ENCODE measurements at places on chromosomes 7 and 10. TPM values are rescaled to one million over a fixed set of nuclear protein-coding genes. Genes with fewer than 3 reads are reported as not detected.

GRCh38 chr10:64458306-64458705 lies 937.1 kb downstream of the REEP3 start:
- H3K27me3 ChIP-seq, result no peaks in the 10 kb centered on the region
- no peak overlapping the region for H3K4me3 ChIP-seq
- H3K36me3 ChIP-seq, result no peaks in the 10 kb centered on the region
- H3K27ac ChIP-seq, result no peak overlapping the region
- no peaks in the 10 kb centered on the region for H3K4me1 ChIP-seq
- DNase-seq, result no peak

DNA sequence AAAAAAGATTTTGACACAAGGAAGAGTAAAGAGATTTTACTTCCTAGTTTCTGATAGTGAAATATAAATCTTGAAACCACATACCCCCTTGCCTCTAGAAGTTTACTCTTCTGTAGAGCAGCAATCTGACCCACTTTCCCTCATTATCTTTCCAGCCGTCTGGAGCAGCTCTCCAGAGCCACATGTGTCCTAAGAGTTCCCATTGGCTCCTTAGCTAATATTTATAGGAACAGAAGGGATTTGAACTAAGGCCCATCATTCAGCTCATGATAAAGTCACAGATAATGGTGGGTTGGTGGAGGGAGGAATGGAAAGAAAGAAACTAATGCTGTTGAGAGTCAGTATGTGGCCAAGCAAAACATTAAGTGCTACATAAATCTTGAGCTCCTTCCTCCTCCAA lies 121.8 kb downstream of the INHBA start:
- H3K36me3 ChIP-seq, result no peaks in the 10 kb centered on the region
- no peak overlapping the region for H3K27ac ChIP-seq
- no peak for DNase-seq
- H3K4me3 ChIP-seq, result no peak overlapping the region
- H3K27me3 ChIP-seq, result no peaks in the 10 kb centered on the region

DNA sequence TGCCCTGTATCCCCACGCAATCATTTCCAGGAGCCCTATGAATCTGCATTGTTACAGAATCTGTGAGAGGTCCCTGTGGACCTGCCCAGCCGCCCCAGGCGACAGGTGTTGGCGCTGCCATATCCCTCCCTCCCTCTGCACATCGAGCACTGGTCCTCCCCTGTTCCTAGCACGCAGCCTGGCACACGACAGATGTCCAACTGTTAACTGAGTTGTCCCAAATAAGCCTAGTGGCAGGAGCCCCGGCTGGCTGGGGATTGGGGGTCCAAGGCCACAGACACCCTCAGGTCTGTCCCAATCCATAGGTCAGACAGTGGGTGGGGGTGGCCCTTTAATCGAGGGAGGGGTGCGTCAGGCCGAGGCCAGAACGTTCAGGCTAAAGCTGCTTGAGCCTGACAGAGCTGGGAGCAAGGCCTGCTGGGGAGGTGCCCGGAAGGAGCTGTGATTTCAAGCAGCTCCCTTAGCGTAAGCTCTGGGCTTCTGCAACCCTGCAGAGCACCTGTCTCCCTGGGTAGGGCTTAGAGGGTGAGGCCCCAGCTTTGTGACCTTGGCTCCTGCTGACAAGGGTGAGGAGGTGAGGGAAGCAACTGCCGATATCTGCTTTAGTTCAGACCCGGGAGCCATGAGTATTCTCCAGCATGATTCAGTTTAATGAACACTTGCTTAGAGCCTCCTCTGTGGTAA lies 40.1 kb downstream of the ADRA2A start:
- H3K4me1 ChIP-seq, result peaks cover 12% of the 10 kb centered on the region
- no peak overlapping the region for H3K4me3 ChIP-seq
- DNase-seq, result no peak
- no peaks in the 10 kb centered on the region for H3K36me3 ChIP-seq
- H3K27ac ChIP-seq, result no peak overlapping the region

- H3K4me3 ChIP-seq, result peak overlapping the region; percentile 9
- peak overlapping the region; percentile 55 for H3K27ac ChIP-seq
- H3K36me3 ChIP-seq, result peaks cover 73% of the 10 kb centered on the region
Measured at GRCh38 chr7:114997487-114998404, 75.9 kb downstream of the MDFIC start.

Gene PTPN20
- 0.85 TPM for total RNA-seq

Gene GPC2
- total RNA-seq, result 13.9 TPM

Gene CYP2C19
- not detected for total RNA-seq

- H3K36me3 ChIP-seq, result no peaks in the 10 kb centered on the region
- no peak overlapping the region for H3K4me3 ChIP-seq
- no peaks in the 10 kb centered on the region for H3K27me3 ChIP-seq
- no peak for DNase-seq
- H3K4me1 ChIP-seq, result peaks cover 22% of the 10 kb centered on the region
Measured at GRCh38 chr10:117363028-117363427, 12.2 kb downstream of the PDZD8 start.

DNA sequence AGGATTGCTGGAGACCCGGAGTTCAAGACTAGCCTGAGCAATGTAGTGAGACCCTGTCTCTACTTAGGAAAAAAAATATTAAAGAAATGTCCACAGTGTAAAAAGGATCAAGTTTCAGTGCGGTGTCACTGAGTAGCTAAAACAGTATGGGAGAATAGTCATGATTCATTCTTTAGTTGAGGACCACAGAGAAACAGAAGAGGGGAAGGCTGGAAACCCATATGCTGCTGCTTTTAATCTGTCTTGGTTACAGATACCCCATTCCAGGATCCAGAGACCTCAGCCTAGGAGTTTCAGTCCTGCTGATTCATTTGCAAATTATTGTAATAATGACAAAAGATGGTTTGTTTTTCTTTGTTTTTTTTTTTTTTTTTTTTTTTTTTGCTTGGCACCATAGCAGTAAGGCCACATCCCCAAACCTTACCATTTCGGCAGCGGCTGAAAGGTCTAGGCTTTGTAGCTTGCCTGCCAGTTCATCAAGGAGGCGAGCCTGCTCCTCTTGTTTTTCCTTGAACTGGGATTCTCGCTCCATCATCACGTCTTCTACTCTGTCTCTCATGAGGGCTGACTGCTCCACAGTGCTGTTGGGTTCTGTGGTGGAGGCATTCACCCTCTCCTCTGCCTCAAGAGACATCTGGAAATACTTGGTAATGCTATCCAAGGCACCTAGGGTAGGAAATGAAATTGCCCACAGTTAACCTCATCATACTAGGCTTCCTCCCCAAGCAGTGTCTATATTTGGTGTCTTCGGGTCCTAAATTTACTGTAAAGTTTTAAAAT lies 44.2 kb downstream of the DLD start:
- H3K4me1 ChIP-seq, result no peaks in the 10 kb centered on the region
- H3K27me3 ChIP-seq, result no peaks in the 10 kb centered on the region
- H3K36me3 ChIP-seq, result peaks cover 16% of the 10 kb centered on the region
- no peak for DNase-seq

DNA sequence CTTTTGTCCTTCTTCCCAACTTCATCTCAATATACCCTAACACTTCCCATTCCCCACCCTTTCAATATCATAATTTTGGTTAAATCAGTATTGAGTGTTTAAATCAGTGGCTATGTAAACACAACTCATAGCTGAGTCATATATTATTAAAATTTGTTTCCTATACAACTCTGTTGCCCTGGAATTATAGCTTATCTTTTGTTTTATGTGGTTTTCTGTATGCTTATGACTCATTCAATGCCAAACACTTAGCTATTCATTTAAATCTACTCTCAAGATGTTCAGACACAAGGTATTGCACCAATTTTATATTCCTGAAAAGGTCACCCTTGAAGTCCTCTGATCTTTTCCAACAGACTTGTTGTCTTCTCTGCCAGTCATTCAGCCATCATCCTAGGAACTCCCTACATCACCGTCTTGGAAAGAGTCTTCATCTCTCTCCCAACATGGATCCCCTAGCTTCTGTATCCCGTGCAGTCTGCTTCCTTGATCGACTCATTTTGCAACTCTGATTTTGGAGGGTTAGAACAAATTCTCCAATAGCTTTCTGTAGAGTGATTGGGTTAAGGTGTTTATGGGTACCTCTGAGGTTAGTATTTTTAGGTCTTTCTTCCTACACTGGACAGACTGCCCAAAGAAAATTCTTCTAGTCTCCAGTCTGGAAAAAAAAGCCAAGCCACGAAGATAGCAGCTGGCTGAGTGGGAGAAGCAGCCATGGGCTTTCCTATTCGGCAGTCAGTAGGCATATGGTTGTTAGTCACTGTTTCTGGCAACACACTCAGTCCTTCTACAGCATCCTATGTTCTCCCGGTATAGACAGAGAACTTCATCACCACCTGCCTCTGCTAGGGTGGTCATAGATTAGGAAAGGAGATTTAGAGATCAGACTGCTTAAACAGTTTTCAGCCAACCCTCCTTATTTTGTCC lies 102.1 kb downstream of the CRPPA start:
- no peak for DNase-seq
- H3K4me3 ChIP-seq, result no peak overlapping the region
- no peaks in the 10 kb centered on the region for H3K36me3 ChIP-seq
- no peaks in the 10 kb centered on the region for H3K27me3 ChIP-seq

Gene NUDT5
- 97.9 TPM for total RNA-seq

DNA sequence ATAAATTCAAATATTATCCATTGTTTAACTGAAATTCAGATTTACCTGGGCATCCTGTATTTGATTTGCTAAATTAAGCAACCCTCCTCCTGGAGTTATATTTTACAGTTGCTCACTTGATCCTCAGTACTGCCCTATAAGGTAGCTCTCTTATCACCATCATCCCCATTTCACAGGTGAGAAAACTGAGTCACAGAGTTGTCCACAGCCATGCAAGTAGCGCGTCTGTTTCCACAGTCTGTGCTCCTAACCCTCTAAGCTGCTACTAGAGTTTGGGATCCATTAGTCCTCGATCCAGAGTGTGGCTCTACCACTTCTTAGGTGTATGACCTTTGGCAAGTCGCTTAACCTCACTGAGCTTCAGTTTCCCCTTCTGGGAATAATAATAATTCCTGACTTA lies 34.9 kb upstream of the KDM7A start:
- no peak overlapping the region for H3K4me3 ChIP-seq
- H3K36me3 ChIP-seq, result peaks cover 12% of the 10 kb centered on the region
- H3K4me1 ChIP-seq, result peaks cover 75% of the 10 kb centered on the region
- peak overlapping the region; percentile 91 for H3K27ac ChIP-seq

Gene SLC18A3
- total RNA-seq, result not detected

GRCh38 chr10:102397222-102398171 lies 2.0 kb downstream of the NFKB2 start:
- H3K36me3 ChIP-seq, result peaks cover 32% of the 10 kb centered on the region
- H3K4me3 ChIP-seq, result peak overlapping the region; percentile 92
- DNase-seq, result no peak

Gene TFAM
- 64.0 TPM for total RNA-seq

Gene SFRP4
- total RNA-seq, result not detected

GRCh38 chr10:54496852-54497251 lies 304.2 kb downstream of the PCDH15 start:
- H3K27ac ChIP-seq, result no peak overlapping the region
- DNase-seq, result no peak
- no peaks in the 10 kb centered on the region for H3K36me3 ChIP-seq
- no peaks in the 10 kb centered on the region for H3K4me1 ChIP-seq

- H3K27ac ChIP-seq, result no peak overlapping the region
- no peak overlapping the region for H3K4me3 ChIP-seq
- no peaks in the 10 kb centered on the region for H3K27me3 ChIP-seq
- H3K4me1 ChIP-seq, result no peaks in the 10 kb centered on the region
- DNase-seq, result no peak
Measured at GRCh38 chr7:69651101-69651590, 52.9 kb downstream of the AUTS2 start.

Gene BTBD16
- not detected for total RNA-seq

GRCh38 chr7:114952296-114952695 lies 30.4 kb downstream of the MDFIC start:
- H3K27me3 ChIP-seq, result no peaks in the 10 kb centered on the region
- H3K4me1 ChIP-seq, result peaks cover 40% of the 10 kb centered on the region
- peaks cover 58% of the 10 kb centered on the region for H3K36me3 ChIP-seq

GRCh38 chr10:25933653-25934608 lies at the start of gene MYO3A:
Gene MYO3A, plus strand, starts transcription at chr10:25934229. Its CDS starts 17,882 bp downstream, at chr10:25952111.
- H3K27me3 ChIP-seq, result peaks cover 50% of the 10 kb centered on the region
- DNase-seq, result no peak

DNA sequence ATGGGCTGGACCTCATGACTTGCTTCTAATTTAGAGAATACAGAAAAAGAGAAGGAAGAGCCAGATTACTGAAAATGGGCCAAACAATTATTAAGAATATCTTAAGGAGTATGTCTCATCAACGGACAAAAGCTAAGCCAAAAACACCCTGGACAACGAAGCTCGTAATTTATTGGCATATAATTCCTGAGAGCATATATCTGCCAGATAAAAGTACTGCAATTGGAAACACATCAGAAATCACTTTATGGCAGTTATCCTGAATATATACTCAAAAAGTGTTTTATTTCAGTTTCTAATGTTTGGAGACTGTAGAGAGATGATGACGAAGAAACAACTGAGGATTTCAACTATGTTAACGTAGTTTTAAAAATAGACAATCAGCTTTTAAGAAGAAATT lies 211.8 kb downstream of the CSTF2T start:
- no peak overlapping the region for H3K27ac ChIP-seq
- no peak for DNase-seq
- H3K27me3 ChIP-seq, result no peaks in the 10 kb centered on the region
- no peaks in the 10 kb centered on the region for H3K36me3 ChIP-seq
- H3K4me3 ChIP-seq, result no peak overlapping the region

GRCh38 chr10:101215397-101216206 lies 13.7 kb downstream of the LBX1 start:
- H3K27ac ChIP-seq, result no peak overlapping the region
- peaks cover 20% of the 10 kb centered on the region for H3K4me1 ChIP-seq
- H3K4me3 ChIP-seq, result no peak overlapping the region
- no peak for DNase-seq
- H3K27me3 ChIP-seq, result peaks cover 71% of the 10 kb centered on the region
- H3K36me3 ChIP-seq, result peaks cover 2% of the 10 kb centered on the region

- peaks cover 5% of the 10 kb centered on the region for H3K36me3 ChIP-seq
- peak; percentile 84 for DNase-seq
- H3K27me3 ChIP-seq, result no peaks in the 10 kb centered on the region
Measured at GRCh38 chr10:110226543-110226925, 19.1 kb downstream of the MXI1 start.

- peaks cover 60% of the 10 kb centered on the region for H3K36me3 ChIP-seq
- H3K4me1 ChIP-seq, result peaks cover 29% of the 10 kb centered on the region
- no peaks in the 10 kb centered on the region for H3K27me3 ChIP-seq
- DNase-seq, result no peak
Measured at GRCh38 chr7:128321044-128321422, 22.7 kb downstream of the RBM28 start.

- no peak overlapping the region for H3K27ac ChIP-seq
- peaks cover 14% of the 10 kb centered on the region for H3K27me3 ChIP-seq
- H3K4me1 ChIP-seq, result no peaks in the 10 kb centered on the region
- H3K4me3 ChIP-seq, result no peak overlapping the region
- H3K36me3 ChIP-seq, result no peaks in the 10 kb centered on the region
- no peak for DNase-seq
Measured at GRCh38 chr10:62960416-62960815, 144.2 kb upstream of the EGR2 start.

- H3K4me1 ChIP-seq, result peaks cover 2% of the 10 kb centered on the region
- H3K36me3 ChIP-seq, result peaks cover 11% of the 10 kb centered on the region
- no peak overlapping the region for H3K27ac ChIP-seq
- H3K27me3 ChIP-seq, result no peaks in the 10 kb centered on the region
Measured at GRCh38 chr10:35488228-35488627, 116.9 kb upstream of the GJD4 start.

Gene SPDYE2B
- not detected for total RNA-seq

DNA sequence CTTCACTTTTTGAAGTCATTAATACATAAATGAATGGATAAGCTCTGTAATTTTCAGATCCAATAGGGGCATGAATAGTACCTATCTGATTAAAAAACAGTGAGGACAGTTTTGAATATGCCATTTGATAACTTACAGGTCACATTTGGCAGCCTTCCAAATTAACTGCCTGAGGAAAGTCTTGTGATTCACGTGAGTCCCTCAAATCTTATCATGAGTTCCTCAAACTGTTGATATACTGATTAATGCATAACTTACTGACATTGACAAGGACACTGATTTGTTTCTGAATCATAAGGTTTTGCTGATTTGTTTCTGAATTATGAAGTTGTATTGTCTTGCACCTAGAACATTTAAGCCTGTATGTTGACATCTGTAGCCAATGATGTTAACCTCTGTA lies 55.1 kb downstream of the ANKMY2 start:
- no peak overlapping the region for H3K4me3 ChIP-seq
- H3K27ac ChIP-seq, result no peak overlapping the region
